ENCODE measurements at places on chromosomes 2 and 18. TPM values are rescaled to one million over a fixed set of nuclear protein-coding genes. Genes with fewer than 3 reads are reported as not detected.

Gene STK11IP
- 20.0 TPM for total RNA-seq

GRCh38 chr18:62486290-62486964 is 36.4 kb upstream of the ZCCHC2 start:
- H3K4me3 ChIP-seq = no peak overlapping the region
- no peaks in the 10 kb centered on the region for H3K27me3 ChIP-seq
- DNase-seq = no peak

Gene OXER1
- total RNA-seq = 5.8 TPM

Gene ANKRD30BL
- total RNA-seq = not detected

DNA sequence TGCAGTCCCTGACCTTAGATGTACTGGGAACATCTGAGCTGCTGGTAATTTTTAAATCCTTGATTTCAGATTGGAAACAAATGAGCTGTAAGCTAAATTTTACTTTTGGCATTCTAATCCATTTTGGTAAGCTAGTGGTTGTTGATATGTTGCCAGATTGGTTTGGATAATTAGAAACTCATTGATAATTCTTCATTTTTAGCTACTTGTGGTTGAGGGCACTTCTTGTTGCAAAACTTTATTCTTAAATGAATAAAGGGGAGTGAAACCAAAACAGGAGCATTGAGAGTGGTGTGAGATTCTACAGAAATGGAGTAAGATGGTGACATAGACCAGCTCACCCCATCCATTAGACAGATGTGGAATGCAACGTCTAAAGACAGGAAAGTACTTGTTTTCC is 64.5 kb downstream of the ITGB1BP1 start:
- H3K27ac ChIP-seq = no peak overlapping the region
- H3K36me3 ChIP-seq = peaks cover 38% of the 10 kb centered on the region
- no peaks in the 10 kb centered on the region for H3K27me3 ChIP-seq

- no peak for DNase-seq
- no peaks in the 10 kb centered on the region for H3K27me3 ChIP-seq
- H3K4me1 ChIP-seq = peaks cover 45% of the 10 kb centered on the region
These were observed 694 bp downstream of the UNC50 start for GRCh38 chr2:98608962-98609604.

GRCh38 chr18:9547782-9548181 is 66.6 kb downstream of the PPP4R1 start:
- DNase-seq = no peak
- H3K4me3 ChIP-seq = no peak overlapping the region
- H3K27ac ChIP-seq = no peak overlapping the region
- H3K36me3 ChIP-seq = peaks cover 48% of the 10 kb centered on the region

- peaks cover 24% of the 10 kb centered on the region for H3K4me1 ChIP-seq
- H3K27me3 ChIP-seq = no peaks in the 10 kb centered on the region
- H3K36me3 ChIP-seq = no peaks in the 10 kb centered on the region
- H3K27ac ChIP-seq = peak overlapping the region; percentile 60
- no peak overlapping the region for H3K4me3 ChIP-seq
These were observed 98.7 kb downstream of the SLC8A1 start for GRCh38 chr2:40353231-40353630.

DNA sequence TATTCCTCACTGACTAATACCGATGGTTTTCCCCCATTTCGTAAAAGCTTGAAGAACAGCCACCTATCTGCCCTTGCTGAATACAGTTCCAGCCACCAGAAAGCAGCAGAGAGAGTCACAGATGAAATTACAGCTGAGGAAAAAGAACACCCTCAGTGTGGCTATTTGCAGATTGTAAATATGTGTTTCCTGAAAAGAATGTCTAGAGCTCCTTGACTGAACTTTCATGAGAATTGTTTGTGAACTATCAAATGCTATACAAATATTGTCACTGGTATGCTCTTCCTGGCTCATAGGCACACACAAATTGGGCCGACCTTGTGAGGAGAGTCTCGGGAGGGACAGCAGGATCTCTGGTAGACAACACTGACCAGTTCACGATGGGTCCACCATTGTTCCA is 58.1 kb upstream of the TTC39C start:
- no peak overlapping the region for H3K27ac ChIP-seq
- peaks cover 14% of the 10 kb centered on the region for H3K4me1 ChIP-seq
- H3K36me3 ChIP-seq = no peaks in the 10 kb centered on the region
- DNase-seq = no peak
- no peak overlapping the region for H3K4me3 ChIP-seq

- H3K4me1 ChIP-seq = peaks cover 53% of the 10 kb centered on the region
- H3K4me3 ChIP-seq = peak overlapping the region; percentile 97
- no peaks in the 10 kb centered on the region for H3K27me3 ChIP-seq
- DNase-seq = no peak
- H3K36me3 ChIP-seq = peaks cover 7% of the 10 kb centered on the region
These were observed 5.6 kb downstream of the FOSL2 start for GRCh38 chr2:28398101-28398834.

GRCh38 chr2:231530099-231531011 is at the start of gene NMUR1:
TSS of gene NMUR1 (minus strand) at chr2:231530445. CDS start at chr2:231530361, 84 bp downstream.
- no peaks in the 10 kb centered on the region for H3K36me3 ChIP-seq
- H3K27me3 ChIP-seq = no peaks in the 10 kb centered on the region
- H3K27ac ChIP-seq = no peak within 1 kb of the TSS
- no peak for DNase-seq
- peak within 1 kb of the TSS; percentile 60 for H3K4me3 ChIP-seq

- H3K27me3 ChIP-seq = no peaks in the 10 kb centered on the region
- DNase-seq = no peak
- H3K27ac ChIP-seq = no peak overlapping the region
- H3K4me1 ChIP-seq = no peaks in the 10 kb centered on the region
- no peak overlapping the region for H3K4me3 ChIP-seq
These were observed 119.5 kb upstream of the LMAN1 start for GRCh38 chr18:59478591-59478990.

GRCh38 chr18:66160007-66160406 is 409.2 kb downstream of the CDH7 start:
- no peaks in the 10 kb centered on the region for H3K4me1 ChIP-seq
- no peaks in the 10 kb centered on the region for H3K36me3 ChIP-seq
- no peak overlapping the region for H3K27ac ChIP-seq
- H3K27me3 ChIP-seq = no peaks in the 10 kb centered on the region

- no peak for DNase-seq
- H3K27me3 ChIP-seq = no peaks in the 10 kb centered on the region
- peaks cover 11% of the 10 kb centered on the region for H3K4me1 ChIP-seq
- H3K36me3 ChIP-seq = no peaks in the 10 kb centered on the region
- H3K27ac ChIP-seq = no peak overlapping the region
These were observed 160.8 kb upstream of the HAAO start for GRCh38 chr2:42953216-42953615.

- DNase-seq = no peak
- no peaks in the 10 kb centered on the region for H3K4me1 ChIP-seq
- no peak overlapping the region for H3K27ac ChIP-seq
- peaks cover 33% of the 10 kb centered on the region for H3K36me3 ChIP-seq
- H3K4me3 ChIP-seq = no peak overlapping the region
These were observed 72.5 kb downstream of the SS18 start for GRCh38 chr18:26017929-26018328.

DNA sequence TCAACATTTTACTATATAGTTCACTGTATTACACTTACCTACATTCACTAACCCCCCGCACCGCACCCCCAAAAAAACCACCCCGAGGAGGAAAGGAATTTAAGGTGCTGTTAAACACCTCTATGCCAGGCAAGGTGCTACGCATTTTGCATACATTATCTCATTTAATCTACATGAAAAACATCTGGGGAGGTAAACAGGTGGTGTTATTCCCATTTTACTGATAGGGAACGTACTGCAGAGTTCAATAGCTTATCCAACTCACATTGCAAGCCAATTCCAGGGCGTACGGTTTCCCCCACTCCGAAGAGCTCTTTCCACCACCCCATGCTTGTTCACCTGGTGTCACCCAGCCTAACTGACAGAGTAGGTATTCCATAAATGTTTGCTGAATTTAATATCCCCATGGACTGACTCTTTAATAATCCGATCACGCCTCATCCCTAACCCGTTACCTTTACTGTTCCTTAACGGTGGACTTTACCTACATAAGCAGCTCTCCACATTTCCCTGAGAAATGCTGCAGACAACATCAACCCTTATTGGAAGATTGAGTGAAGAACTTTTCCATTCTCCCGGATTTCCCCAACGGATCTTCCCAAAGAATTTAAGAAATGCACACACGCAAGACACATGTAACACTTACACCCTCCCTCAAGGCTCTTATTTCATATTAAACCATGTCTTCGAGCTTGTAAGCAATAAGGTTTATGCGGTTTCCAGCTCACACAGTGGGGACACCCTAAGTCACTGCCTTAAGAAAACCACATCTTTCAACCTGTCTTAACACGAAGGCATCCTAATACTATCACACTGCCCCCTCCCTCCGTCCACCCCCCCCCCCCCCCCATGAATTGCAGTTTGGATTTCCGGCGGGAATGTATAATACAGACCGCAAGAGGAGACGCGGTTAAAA is 1.2 kb downstream of the RAPH1 start:
- peak overlapping the region; percentile 85 for H3K27ac ChIP-seq
- DNase-seq = no peak
- H3K4me3 ChIP-seq = peak overlapping the region; percentile 98
- no peaks in the 10 kb centered on the region for H3K36me3 ChIP-seq
- no peaks in the 10 kb centered on the region for H3K27me3 ChIP-seq

Gene STPG4
- total RNA-seq = not detected

DNA sequence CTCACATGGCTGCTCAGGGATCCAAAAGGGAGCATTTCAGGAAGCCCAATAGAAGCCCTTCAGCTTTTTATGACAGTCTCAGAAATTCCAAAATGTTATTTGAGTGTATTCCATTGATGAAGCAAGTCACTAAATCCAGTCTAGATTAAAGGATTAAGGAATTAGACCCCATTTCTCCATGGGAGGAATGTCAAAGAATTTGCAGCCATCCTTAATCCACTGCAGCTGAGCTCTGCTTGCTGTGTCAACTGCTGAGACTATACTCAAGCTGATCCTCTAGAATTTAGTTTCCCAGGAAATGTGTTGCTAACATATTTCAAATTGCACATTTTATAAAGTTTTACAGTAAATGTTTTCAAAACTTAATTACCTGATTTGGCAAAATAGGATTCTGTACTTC is 28.4 kb upstream of the C2orf69 start:
- no peak overlapping the region for H3K27ac ChIP-seq
- no peaks in the 10 kb centered on the region for H3K27me3 ChIP-seq
- H3K4me3 ChIP-seq = no peak overlapping the region
- no peaks in the 10 kb centered on the region for H3K36me3 ChIP-seq

GRCh38 chr2:212854771-212855170 is 296.6 kb downstream of the IKZF2 start:
- no peak for DNase-seq
- no peaks in the 10 kb centered on the region for H3K36me3 ChIP-seq
- no peaks in the 10 kb centered on the region for H3K4me1 ChIP-seq
- no peak overlapping the region for H3K4me3 ChIP-seq
- no peaks in the 10 kb centered on the region for H3K27me3 ChIP-seq

- no peak for DNase-seq
- no peak overlapping the region for H3K27ac ChIP-seq
- peaks cover 36% of the 10 kb centered on the region for H3K4me1 ChIP-seq
- no peaks in the 10 kb centered on the region for H3K27me3 ChIP-seq
- H3K4me3 ChIP-seq = no peak overlapping the region
- no peaks in the 10 kb centered on the region for H3K36me3 ChIP-seq
These were observed 1230.2 kb upstream of the ZEB2 start for GRCh38 chr2:145750144-145750543.

DNA sequence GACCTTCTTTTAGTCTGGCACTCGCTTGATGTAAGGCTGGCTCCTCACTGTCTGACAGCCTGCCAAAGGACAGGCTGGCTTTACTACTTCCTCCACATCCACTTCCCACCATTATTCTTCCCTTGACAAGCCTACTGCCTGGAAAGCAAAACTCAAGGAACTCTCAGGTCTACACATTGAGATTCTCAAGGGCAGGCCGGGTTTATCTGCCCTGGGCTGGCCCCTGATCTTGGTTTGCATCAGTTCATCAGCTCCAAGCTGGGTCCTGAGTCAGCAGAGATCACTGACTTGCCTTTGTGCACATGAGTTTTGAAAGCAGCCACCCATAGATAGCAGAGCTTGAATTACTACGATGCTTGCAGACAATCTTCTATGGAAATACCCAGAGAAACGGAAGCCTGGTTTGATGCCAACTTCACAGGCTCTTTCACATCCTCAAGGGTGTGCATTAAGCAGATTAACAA is 53.9 kb downstream of the KCTD18 start:
- no peak overlapping the region for H3K27ac ChIP-seq
- no peaks in the 10 kb centered on the region for H3K27me3 ChIP-seq
- no peak overlapping the region for H3K4me3 ChIP-seq
- no peak for DNase-seq
- H3K4me1 ChIP-seq = no peaks in the 10 kb centered on the region

Gene SLC5A6
- 51.2 TPM for total RNA-seq

GRCh38 chr2:149122516-149122915 is 84.0 kb downstream of the LYPD6B start:
- H3K27ac ChIP-seq = no peak overlapping the region
- no peak overlapping the region for H3K4me3 ChIP-seq
- H3K4me1 ChIP-seq = no peaks in the 10 kb centered on the region
- no peak for DNase-seq
- no peaks in the 10 kb centered on the region for H3K27me3 ChIP-seq
- no peaks in the 10 kb centered on the region for H3K36me3 ChIP-seq

DNA sequence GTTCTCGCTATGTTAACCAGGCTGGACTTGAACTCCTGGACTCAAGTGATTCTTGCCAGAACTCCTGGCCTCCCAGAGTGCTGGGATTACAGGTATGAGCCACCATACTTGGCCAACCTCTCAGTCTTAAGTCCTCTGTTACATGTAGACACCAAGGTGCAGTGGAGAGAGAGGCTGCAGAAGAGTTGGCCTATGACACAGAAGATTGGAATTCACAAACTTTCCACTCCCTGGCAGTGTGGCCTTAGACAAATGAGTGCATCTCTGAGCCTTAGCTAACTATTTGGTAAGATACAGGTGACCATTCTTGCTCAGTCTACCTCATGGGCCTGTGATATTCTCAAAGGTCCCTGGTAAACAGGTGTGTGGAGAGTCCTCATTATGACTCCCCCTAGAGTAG is 159.7 kb downstream of the MYCN start:
- H3K27ac ChIP-seq = no peak overlapping the region
- no peak overlapping the region for H3K4me3 ChIP-seq
- H3K27me3 ChIP-seq = no peaks in the 10 kb centered on the region
- DNase-seq = no peak
- no peaks in the 10 kb centered on the region for H3K36me3 ChIP-seq
- H3K4me1 ChIP-seq = no peaks in the 10 kb centered on the region

DNA sequence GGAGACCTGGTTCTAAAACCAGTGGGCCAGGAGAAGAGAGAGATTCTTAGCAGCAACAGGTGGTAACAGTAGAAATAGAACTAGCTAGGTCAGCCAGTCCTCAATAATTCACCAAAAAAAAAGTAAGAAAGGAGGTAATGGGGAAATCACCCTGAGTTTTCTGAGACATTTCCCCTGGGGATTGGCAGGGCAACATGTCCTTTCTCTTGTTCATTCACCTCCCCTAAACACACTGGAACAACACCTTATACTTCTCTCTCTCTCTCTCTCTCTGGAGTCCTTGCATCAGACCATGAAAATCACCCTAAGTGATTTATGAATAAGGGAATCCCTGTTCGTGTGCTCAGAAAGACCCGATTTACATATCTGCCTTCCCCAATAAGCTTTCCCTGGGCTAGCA is 64.8 kb downstream of the COX7A2L start:
- no peak for DNase-seq
- no peaks in the 10 kb centered on the region for H3K27me3 ChIP-seq
- H3K36me3 ChIP-seq = peaks cover 13% of the 10 kb centered on the region
- H3K4me1 ChIP-seq = peaks cover 18% of the 10 kb centered on the region
- no peak overlapping the region for H3K4me3 ChIP-seq

GRCh38 chr2:118312969-118313756 is 224.9 kb downstream of the INSIG2 start:
- DNase-seq = no peak
- H3K4me1 ChIP-seq = no peaks in the 10 kb centered on the region
- H3K27me3 ChIP-seq = peaks cover 4% of the 10 kb centered on the region
- no peaks in the 10 kb centered on the region for H3K36me3 ChIP-seq
- no peak overlapping the region for H3K27ac ChIP-seq

Data from thoracic aorta (tissue), 2 donors.